ENCODE measurements at places on chromosomes 13 and 19.

DNA sequence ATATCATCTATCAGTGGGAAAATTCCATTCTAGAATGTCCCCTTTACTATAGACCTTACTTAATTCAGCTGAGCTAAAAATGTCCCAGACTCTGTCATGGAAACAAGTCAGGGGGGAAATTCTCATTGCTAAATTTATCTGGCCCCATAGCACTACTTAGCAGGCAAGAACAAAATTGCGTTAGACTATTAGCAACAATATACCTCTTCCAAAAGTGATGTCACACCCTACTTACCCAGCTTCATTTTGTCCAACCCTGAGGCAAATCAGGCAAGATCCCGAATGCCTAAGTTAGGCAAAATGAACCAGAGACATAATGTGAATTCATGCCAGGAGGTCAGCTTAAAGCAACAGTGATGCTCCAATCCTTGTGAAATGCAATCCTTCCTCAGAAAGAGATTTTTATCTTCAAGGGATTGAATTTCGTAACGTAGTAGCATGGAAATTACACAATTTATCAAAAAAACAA is 93.7 kb downstream of the FRY start:
- DNase-seq = no peak

GRCh38 chr13:24651718-24652345 is 28.4 kb upstream of the ATP12A start:
- DNase-seq = no peak

GRCh38 chr13:109857325-109857724 is 70.9 kb upstream of the IRS2 start:
- no peak for DNase-seq

DNA sequence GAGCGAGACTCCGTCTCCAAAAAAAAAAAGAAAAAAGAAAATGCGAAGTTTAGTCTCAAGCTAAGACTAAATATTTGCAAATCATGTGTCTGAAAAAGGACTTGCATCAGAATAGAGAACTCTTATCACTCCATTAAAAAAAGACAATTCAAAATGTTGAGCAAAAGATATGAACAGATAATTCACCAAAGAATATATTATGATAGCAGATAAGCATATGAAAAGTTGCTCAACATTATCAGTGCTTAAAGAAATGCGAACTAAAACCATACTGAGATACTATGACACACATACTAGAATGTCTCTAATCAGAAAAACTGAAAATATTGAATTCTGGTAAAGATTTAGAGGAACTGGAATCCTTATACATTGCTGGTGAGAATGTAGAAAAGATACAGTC is 38.7 kb upstream of the SACS start:
- DNase-seq = no peak

DNA sequence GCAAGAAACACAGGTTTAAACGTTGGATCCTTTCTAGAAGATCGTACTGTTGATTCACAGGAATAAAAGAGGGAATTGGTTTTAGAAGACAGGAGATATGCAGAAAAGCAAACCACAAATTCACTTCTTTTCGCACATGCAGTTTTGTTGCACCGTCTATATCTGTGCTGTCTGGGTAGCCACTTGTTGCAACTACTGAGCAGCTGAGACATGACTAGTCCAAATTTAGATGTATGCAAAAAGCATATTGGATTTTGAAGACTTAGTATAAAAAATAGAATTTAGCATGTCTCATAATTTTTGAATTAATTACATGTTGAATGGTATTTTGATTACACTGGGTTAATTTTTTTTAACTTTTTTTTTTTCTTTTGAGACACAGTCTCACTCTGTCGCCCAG is 176.3 kb downstream of the KLF12 start:
- no peak for DNase-seq

DNA sequence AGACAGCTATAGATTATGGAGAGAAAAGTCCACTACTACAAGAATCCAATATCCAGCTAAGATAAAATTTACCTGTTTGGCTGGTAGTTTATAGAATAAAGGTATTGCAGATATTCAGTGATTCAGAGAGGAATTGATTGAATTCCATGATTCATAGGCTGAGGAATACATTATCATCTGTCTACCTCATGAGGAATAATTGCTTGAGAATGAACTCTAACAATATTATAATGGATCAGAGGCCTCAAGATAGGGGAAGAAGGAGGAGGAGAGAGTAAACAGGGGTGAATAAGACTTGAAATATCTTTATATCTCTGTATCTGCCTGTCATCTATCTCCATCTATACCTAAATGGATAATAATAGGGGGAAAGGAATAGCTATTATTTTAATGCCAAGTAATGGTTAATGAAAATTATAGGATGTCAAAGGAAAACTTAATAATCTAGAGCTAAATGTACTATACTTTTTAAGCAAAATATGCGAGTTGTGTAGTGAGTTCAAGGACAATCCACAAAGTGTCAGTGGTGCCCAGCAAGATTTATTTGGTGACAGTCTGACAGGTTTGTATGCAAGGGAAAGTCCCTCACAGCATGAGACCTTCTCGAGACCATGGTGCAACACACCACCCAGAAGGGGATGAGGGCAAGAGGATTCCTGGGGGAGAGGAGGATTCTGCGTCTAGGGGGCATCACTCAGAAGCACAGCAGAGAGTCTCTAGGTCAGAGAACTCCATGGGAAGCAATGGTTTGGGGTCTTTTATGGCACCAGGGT is 224.5 kb downstream of the GPC5 start:
- DNase-seq = no peak

GRCh38 chr13:96948127-96948526 is 46.1 kb downstream of the OXGR1 start:
- DNase-seq = peak; percentile 42

GRCh38 chr13:53045189-53045588 is 16.6 kb downstream of the OLFM4 start:
- no peak for DNase-seq

DNA sequence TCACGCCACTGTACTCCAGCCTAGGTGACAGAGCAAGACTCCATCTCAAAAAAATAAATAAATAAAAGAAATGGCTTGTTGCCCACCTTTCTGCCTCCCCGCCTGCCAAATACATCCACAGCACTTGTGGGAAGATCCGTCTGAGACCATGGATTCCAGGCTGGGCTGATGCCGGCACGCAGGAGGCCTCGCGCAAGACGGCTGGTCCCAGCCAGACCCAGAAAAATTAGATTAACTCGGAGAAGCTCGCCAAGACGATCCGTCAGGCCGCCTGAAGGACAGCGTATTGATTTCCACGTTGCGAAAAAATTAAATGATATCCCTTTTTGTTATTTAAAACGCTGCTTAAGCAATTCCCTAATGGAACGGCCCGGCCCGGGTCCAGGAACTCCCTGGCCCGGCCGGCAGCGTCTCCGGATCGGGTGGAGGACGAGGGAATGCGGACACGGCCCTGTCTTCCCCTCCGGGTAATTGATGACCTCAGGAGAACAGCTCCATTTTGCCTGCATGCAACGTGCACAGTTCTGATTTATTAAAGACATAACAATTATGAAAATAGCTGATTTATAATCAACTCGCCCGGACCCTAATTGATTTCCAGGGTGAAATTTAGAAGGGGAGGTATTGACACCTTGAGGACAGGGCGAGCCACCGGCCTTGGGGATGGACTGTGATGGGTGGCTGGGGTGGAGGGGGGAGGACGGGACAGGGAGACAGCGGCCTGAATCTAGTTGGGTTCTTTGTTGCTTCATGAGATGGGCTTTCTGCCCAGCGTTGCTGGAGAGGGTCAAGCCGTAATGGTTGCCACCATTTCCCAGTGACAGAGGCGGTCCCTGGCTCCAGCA is 52.1 kb downstream of the ZNRF4 start:
- no peak for DNase-seq

- no peak for DNase-seq
Measured at GRCh38 chr19:46411925-46412649, 1.3 kb downstream of the CCDC8 start.

Data from KBM-7 (cell line).